ENCODE measurements at places on chromosomes 12 and 14. TPM values are rescaled to one million over a fixed set of nuclear protein-coding genes. Genes with fewer than 3 reads are reported as not detected.

DNA sequence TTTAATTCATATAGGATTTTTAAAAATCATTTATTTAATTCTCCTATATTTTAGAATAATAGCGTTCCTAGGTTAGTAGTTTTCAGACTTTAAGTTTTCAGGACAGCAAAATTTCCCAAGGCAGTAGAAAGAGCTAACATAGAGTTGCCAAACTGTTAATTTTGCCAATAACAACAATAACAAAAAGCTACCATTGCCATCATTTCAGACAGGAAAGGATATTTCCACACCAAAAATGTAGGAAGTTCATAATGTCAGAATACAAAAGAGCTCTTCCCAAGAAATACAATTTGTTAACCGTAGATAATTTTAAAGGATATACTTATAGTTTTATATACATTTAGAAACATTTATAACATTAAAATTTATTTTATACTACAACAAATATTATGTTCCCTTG lies 81.4 kb upstream of the EEA1 start:
- no peaks in the 10 kb centered on the region for H3K4me1 ChIP-seq
- H3K36me3 ChIP-seq = no peaks in the 10 kb centered on the region
- DNase-seq = no peak
- no peak overlapping the region for H3K4me3 ChIP-seq
- no peak overlapping the region for H3K27ac ChIP-seq
- H3K27me3 ChIP-seq = no peaks in the 10 kb centered on the region

DNA sequence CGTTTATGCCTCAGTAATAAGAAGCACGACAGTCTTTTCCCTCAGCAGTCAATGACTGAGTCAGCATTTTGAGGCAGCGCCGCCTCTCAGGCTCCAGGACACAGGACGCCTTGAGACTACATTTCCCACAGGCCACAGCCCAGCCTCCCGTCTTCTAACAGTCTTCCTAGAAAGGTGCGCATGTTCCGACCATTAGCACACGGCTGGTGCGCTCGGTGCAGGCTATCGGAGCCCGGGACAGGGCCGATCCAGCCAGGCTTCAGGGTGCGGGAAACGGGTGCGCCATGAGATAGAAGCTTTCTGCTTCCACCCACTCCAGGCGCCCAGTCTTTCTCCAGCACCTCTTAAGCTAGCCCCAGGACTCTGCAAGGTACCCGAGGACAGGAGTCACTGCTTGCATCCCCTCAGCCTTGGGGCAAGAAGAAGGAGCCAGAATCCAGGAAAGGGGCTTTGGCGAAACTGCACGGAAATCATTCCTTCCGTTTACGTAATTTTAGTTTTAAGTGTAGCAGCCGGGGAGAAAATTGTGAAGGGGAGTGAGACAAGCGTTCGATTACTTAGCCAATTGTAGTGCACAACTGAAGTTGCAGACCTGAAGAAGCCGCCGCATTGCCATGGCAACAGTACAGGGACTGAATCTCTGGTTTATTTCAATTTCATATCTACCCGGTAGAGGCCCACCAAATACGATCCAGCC lies 54.0 kb downstream of the ZNF641 start:
- H3K4me3 ChIP-seq = peak overlapping the region; percentile 58
- no peaks in the 10 kb centered on the region for H3K36me3 ChIP-seq
- no peak overlapping the region for H3K27ac ChIP-seq
- no peaks in the 10 kb centered on the region for H3K4me1 ChIP-seq
- no peak for DNase-seq

- H3K4me1 ChIP-seq = no peaks in the 10 kb centered on the region
- DNase-seq = no peak
- H3K27ac ChIP-seq = no peak overlapping the region
- no peaks in the 10 kb centered on the region for H3K27me3 ChIP-seq
- H3K4me3 ChIP-seq = no peak overlapping the region
- H3K36me3 ChIP-seq = no peaks in the 10 kb centered on the region
Measured at GRCh38 chr14:67941456-67942018, 122.0 kb downstream of the RAD51B start.

GRCh38 chr12:117842630-117843029 lies 126.2 kb downstream of the KSR2 start:
- H3K4me3 ChIP-seq = no peak overlapping the region
- no peaks in the 10 kb centered on the region for H3K36me3 ChIP-seq
- no peak for DNase-seq
- H3K27me3 ChIP-seq = no peaks in the 10 kb centered on the region

GRCh38 chr14:65910108-65910786 lies 497.7 kb downstream of the FUT8 start:
- H3K4me1 ChIP-seq = peaks cover 16% of the 10 kb centered on the region
- H3K27ac ChIP-seq = no peak overlapping the region
- no peaks in the 10 kb centered on the region for H3K27me3 ChIP-seq

DNA sequence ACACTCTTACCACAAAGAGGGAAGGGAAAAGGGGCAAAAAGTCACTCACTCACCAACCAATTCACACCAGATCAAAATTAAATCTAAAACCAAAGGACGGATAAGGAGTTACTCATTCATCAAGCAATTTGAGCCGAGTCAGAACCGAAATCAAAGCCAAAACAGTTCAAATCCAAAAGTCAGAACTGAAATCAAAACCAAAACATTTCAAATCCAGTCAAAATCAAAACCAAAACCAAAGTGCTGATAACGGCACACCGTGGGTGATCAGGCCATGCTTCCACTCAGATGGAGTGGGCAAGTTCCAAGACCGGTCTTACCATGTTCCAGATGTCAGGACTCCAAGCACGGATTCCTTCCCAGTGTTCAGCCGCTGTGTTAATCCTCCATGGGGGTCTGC lies 139.5 kb downstream of the SLC38A6 start:
- no peaks in the 10 kb centered on the region for H3K36me3 ChIP-seq
- no peaks in the 10 kb centered on the region for H3K4me1 ChIP-seq
- no peak for DNase-seq

DNA sequence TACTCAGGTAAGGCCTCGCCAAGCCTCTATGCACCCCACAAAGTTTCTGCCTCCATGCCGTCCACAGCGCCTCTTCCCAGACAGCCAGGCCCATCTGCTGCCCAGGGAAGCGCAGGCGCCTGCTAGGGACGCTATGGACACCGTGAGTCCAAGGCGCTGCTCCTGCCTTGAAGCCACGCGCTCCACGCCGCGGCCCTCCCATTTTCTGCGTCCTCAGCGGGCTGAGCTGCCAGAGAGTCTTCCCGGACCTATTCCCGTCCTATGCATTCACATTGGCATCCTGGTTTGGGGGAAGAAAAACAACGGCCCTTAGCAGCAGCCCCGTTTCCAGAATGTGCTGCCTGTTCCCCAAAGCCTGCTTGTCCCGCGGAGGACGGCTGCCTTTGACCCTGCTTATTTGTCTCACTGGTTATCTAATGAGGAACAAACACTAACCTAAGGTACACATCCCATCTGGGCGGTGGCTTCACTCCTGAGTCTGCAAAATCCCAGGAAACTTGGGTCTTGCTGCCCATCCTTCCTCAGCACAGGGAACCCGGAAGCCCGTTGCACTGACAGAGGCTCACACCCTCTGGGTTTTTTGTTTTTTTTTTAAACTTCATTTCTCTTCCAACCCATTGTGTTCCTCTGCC lies 38.0 kb downstream of the MMAB start:
- no peaks in the 10 kb centered on the region for H3K4me1 ChIP-seq
- no peak overlapping the region for H3K27ac ChIP-seq
- H3K36me3 ChIP-seq = peaks cover 11% of the 10 kb centered on the region

- H3K36me3 ChIP-seq = peaks cover 9% of the 10 kb centered on the region
- no peaks in the 10 kb centered on the region for H3K27me3 ChIP-seq
- peaks cover 30% of the 10 kb centered on the region for H3K4me1 ChIP-seq
- H3K4me3 ChIP-seq = no peak overlapping the region
Measured at GRCh38 chr12:108854451-108855283, 2.7 kb downstream of the SSH1 start.

KRT78 gene
- not detected for total RNA-seq

- no peak overlapping the region for H3K27ac ChIP-seq
- DNase-seq = no peak
- no peaks in the 10 kb centered on the region for H3K27me3 ChIP-seq
- no peaks in the 10 kb centered on the region for H3K36me3 ChIP-seq
- no peaks in the 10 kb centered on the region for H3K4me1 ChIP-seq
- no peak overlapping the region for H3K4me3 ChIP-seq
Measured at GRCh38 chr12:67391034-67391433, 121.9 kb downstream of the CAND1 start.

- no peak overlapping the region for H3K27ac ChIP-seq
- no peaks in the 10 kb centered on the region for H3K36me3 ChIP-seq
- H3K27me3 ChIP-seq = no peaks in the 10 kb centered on the region
- H3K4me3 ChIP-seq = no peak overlapping the region
- no peak for DNase-seq
Measured at GRCh38 chr14:47150267-47150666, 498.7 kb upstream of the RPL10L start.

KRT82 gene
- total RNA-seq = not detected

GRIP1 gene
- total RNA-seq = 1.5 TPM

- no peak overlapping the region for H3K4me3 ChIP-seq
- no peaks in the 10 kb centered on the region for H3K27me3 ChIP-seq
- H3K36me3 ChIP-seq = no peaks in the 10 kb centered on the region
- no peaks in the 10 kb centered on the region for H3K4me1 ChIP-seq
- H3K27ac ChIP-seq = no peak overlapping the region
- no peak for DNase-seq
Measured at GRCh38 chr14:91919814-91920213, 27.7 kb downstream of the FBLN5 start.

SMIM41 gene
- not detected for total RNA-seq

DNA sequence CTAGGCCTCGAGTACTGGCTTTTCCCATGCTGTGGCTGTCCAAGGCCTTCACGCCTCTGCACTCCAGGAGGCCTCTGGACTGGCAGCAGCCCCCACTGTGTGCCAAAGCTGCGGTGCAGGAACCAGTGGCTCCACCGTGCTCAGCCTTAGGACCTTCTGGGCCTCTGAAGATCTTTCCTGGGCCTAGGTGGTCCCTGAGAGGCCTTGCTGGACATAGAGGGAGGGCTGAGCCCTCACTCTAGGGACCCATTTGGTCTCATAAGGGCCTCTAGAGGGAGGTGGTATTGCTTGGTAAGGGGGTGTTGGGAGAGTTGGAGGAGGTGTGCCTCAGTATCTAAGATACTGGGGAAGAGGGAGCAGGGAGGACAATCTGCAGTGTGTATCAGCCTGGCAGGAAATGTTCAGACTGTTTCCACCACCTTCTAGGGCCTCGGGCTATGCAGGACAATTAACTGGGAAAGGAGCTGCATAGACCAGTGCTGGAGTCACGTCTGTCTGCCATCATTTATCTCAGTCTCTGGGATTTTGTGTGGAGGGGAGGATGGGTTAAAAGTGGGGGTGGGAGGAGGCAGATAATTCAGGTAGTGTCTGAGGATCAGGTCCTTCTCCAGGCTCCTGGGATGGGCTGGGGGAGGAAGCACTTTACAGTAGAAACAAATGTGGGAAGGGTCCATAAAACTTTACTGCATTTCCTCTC lies 2.9 kb downstream of the HOXC5 start:
- peaks cover 65% of the 10 kb centered on the region for H3K27me3 ChIP-seq
- H3K4me1 ChIP-seq = peaks cover 15% of the 10 kb centered on the region
- no peaks in the 10 kb centered on the region for H3K36me3 ChIP-seq

LTBP2 gene
- total RNA-seq = 0.24 TPM

DNA sequence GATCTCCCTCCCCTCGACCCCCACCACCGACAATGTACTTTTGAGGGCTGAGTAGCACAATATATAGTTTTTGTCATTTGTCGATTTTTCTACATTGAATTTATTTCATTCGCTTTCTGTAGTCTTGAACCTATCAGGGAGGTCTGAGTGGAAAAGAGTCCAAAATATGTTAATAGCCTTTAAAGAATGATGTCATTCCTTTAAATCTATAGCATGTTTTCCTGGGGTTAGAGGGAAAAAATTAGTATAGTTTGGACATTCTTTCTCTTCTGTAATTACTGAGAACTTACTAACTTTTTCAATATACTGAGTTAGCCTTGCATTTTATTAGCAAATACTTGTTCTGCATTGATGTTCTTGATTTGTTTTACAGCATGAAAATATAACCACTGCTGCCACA lies 55.9 kb downstream of the ARL1 start:
- H3K36me3 ChIP-seq = peaks cover 15% of the 10 kb centered on the region
- no peak overlapping the region for H3K27ac ChIP-seq
- no peaks in the 10 kb centered on the region for H3K4me1 ChIP-seq
- no peak for DNase-seq
- no peak overlapping the region for H3K4me3 ChIP-seq

AQP6 gene
- not detected for total RNA-seq

DNA sequence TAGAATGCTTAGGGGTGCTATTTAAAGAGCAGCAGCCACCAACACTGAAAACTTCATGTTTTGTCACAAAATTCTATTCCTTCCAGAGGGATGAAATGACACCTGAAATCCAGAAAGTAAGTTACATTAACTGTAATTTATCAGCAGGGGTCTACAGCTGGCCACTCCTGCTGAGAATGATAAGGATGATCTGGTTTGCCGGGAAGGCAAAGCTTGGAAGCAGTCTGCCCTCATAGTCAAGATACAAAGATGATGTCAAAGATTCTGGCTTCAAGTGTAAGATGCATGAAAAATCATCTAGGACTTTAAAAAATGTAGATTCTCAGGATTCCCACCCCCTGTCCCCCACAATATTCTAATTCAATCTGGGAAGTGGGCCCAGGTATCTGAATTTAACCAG lies 58.4 kb downstream of the DCAF5 start:
- no peak overlapping the region for H3K4me3 ChIP-seq
- no peaks in the 10 kb centered on the region for H3K27me3 ChIP-seq
- no peaks in the 10 kb centered on the region for H3K4me1 ChIP-seq
- peaks cover 31% of the 10 kb centered on the region for H3K36me3 ChIP-seq
- H3K27ac ChIP-seq = no peak overlapping the region

All from CD8-positive, alpha-beta memory T cell (primary cell).